Stimulated activated CD4-positive, alpha-beta T cell treated with anti-CD3 and anti-CD28 coated beads, Interleukin-4, amount 100 ng/mL, for 4 hours (primary cell): ENCODE measurements at places on chromosomes 16 and 17.

DNA sequence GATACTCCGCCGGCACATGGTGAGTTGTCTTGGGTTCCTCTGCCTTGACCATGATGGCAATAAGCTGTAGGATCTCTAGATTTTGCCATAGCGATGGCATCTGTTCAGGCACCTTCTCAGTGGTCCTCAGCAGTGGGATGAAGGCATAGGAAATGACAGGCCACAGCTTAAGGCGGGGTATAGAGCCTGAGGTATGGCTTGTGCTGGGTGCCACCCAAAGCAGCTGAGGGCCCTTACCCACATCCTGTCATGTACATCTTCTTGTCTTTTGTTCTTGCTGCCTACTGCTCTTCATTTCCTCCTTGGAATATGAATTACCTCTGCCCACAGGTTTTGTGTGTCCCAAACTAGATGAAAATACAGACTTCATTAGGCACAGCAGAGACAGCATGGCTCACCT lies 29.5 kb downstream of the KAT7 start:
- peak; percentile 39 for DNase-seq

- no peak for DNase-seq
Measured at GRCh38 chr17:79052131-79052530, 22.5 kb upstream of the ENGASE start.

DNA sequence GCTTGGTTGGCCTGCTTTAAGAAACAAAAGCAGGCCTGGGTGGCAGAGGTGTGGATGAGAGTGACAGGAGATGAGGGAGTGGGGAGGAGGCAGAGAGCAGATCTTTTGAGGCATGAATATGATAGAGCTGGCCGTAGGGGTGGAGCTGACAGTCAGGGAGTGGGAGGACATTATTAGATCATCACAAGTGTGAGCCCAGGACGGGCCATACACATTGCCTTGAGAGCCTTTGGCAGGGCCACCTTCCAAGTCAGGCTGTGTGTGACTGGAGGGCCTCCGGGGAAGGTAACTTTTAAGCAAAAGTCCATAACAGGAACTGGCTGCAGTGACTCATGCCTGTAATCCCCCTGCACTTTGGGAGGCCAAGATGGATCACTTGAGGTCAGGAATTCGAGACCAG lies 26.3 kb downstream of the GINS3 start:
- DNase-seq, result no peak

DNA sequence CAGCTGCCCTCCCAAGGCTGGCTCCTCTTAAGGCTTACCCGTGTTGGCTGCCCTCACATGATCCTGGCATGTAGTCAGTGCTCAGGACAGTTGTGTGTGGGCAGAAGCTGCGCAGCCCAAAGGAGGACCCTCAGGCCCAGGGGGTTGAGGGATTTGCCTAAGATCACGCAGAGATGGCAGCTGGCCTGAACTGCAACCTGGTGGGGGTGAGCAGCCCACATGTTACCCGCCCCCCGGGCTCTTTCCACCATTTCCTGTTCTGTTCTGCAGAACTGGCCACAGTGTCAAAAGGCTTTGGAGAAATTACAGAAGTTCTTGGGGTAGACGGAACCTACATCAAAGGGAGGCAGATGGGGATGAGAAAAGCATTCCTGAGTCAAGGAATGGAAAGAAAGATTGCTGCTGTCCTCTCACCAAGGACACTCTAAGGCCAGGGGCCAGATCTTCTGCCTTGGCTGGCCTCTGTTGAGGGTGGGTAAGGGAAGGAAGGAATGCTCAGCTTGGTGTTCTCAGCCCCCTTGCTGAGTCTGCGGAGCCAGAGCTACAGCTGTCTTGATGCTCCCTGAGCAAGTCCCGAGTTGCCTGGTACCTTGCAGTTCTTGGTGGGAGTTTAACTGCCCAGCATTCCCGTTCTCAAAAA lies 53.0 kb downstream of the EPN2 start:
- DNase-seq, result no peak

DNA sequence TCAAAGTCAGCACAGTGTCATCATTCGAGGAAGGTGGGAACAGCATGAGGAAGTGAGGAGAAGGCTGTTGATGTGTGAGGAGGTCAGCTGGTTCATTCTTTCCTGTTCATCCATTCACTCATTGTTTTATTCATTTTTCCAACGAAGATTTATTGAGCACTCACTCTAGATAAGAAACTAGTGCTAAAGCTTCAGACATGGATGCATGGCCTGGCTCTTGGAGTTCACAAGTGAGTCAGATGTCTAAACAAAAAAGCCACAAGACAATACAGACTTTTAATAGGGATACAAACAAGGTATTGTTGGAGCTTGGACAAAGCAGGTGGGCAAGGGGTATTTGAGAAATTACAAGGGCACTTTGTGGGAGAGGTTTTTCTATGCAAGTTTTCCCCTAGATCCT lies 31.3 kb upstream of the MPHOSPH6 start:
- no peak for DNase-seq

- no peak for DNase-seq
Measured at GRCh38 chr17:4583782-4584100, 588 bp upstream of the SMTNL2 start.

DNA sequence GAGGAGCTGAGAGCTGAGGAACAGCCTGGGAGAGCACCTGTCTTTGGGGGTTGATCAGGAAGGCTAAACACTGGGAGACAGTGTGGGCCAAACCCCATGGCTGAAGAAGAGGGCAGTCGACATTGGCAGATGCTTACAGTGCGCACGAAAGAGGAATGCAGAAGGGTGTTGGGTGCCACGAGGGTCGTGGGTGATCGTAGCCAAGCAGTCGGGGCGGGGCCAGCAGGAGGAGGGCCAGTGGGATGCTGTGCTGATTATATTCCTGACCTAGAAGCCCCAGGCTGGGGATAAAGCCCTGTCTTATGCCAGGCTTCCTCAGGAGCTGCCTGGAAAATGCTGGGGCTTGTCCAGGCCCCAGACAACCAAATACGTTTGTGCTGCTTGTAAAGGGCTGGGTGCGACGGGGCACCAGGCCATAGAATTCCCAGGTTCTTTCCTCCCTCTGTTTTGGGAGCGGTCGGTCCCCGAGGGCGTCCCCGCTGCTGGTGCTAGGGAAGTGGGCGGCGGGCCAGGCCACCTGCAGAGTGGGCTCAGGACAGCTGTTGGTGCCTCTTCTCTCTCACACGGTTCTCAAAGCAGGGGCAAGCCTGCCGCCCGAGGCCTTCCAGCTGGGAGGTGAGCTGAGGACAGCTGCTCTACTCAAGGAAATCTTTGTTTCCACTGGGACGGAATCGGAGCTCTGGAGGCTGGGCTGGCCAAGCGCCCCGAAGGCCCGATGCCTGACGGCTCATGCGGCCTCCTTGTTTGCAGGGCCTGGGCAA lies 10.0 kb downstream of the C1QTNF1 start:
- DNase-seq, result no peak

GRCh38 chr17:51103050-51103449 lies 17.6 kb downstream of the SPAG9 start:
- DNase-seq, result no peak

- DNase-seq, result no peak
Measured at GRCh38 chr16:87230571-87230970, 86.6 kb downstream of the C16orf95 start.
